AG09309 (cell line): ENCODE measurements at places on chromosomes 7 and 10.

DNA sequence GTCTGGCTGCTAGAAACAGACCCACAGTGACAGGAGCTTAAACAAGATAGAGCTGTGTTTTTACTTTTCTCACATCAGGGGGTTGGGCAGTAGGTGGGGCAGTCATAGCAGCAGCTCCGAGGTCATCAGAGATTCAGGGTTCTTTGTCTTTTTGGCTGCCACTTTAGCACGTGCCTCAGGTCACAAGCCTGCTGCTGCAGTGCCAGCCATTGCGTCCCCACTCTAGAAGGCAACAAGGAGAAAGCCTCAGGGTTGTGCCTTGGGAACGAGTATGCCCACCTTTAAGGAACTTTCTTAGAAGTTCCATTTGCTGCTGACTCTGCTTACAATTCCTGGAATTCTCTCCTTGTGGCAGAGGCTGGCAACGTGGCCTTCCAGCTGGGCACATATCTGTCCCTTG, 660.7 kb upstream of the FOXK1 start:
- DNase-seq, result no peak

GRCh38 chr10:103576862-103577261, 83.4 kb downstream of the NEURL1 start:
- no peak for DNase-seq

DNA sequence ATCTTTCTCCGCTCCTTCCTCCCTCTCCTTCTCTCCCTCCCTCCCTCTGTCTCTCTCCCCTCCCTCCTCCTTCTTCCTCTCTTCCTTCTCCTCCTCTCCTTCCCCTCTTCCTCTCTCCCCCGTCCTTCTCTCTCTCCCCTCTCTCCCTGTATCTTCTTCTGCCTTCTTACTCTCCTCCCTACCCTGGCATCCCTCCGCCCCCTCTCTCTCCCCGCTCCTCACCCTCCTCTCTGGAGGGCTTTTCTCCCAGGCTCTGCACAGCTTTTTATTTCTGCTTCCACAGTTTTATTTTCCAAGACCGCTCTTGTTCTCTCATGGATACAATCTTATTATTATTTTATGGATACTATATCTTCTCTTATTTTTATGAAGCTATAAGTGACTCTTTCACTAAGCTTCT, 32.6 kb downstream of the AP5Z1 start:
- DNase-seq, result no peak

DNA sequence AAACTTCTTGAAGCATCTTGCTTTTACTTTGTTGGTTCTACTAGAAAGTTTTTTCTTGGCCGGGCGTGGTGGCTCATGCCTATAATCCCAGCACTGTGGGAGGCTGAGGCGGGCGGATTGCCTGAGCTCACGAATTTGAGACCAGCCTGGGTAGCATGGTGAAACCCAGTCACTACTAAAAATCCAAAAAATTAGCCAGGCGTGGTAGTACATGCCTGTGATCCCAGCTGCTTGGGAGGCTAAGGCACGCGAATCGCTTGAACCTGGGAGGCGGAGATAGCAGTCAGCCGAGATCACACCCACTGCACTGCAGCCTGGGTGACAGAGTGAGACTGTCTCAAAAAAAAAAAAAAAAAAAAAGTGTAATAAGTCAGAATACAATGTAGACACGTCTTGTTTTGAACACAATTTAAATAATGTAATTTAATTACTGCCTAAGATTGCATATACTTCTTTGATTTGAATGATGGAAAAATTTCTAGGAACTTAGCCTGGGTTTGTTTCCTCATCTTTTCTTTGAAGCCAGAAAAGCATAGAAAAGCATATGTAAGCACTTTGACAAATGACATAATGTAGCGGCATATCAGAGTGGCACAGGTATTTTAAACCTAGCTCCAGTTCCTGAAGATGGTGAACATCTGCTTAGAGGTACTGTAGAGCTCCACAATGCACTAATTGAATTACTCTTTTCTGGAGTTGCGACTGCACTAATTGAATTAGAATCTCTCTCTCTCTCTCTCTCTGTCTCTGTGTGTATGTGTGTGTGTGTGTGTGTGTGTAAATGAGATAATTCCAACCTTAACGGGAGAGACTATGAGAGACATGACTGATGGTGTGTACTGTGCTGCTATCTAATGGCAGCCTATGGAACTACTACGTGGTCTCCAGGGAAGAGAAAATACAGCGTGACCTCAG, 87.8 kb downstream of the BTRC start:
- DNase-seq, result peak; percentile 46

GRCh38 chr7:116395141-116395791, 104.3 kb upstream of the CAV2 start:
- peak; percentile 52 for DNase-seq

DNA sequence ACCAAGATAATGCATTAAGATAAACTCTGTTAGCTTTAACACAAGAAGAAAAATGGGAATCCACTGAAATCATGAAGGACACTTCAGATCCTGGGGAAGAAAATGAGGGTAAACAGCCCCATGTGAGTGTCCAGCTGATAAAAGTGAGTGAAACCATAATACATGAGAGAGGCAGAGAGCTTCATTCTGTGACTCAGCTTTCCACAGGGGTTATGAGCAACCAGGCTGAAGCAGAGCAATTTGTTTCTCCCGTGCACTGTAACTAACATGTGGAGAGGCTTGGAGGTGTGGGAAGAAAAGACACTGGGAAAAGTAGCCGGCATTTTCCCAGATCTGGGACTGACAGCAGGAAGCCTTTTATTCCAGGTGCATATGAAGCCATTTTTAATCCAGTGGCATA, 971.7 kb downstream of the ANKRD7 start:
- DNase-seq, result no peak

DNA sequence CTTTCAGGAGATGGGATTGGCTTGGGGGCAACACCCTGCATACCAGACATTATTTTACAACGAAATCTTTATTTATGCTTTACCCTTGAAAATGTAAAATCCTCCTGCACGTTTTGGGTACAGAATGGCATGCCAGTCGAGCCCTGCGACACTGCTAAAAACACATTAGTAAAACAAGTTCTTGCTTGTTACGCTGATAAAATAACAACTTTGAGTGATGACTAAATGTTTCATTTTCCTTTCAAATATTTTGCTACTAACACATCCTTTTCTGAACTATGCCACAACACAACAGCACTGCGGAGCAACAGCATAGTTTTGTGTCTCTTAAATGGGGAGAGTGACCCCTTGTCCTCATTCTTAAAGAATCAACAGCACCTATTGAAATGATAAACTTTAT, 76.0 kb upstream of the SEMA3D start:
- DNase-seq, result no peak

DNA sequence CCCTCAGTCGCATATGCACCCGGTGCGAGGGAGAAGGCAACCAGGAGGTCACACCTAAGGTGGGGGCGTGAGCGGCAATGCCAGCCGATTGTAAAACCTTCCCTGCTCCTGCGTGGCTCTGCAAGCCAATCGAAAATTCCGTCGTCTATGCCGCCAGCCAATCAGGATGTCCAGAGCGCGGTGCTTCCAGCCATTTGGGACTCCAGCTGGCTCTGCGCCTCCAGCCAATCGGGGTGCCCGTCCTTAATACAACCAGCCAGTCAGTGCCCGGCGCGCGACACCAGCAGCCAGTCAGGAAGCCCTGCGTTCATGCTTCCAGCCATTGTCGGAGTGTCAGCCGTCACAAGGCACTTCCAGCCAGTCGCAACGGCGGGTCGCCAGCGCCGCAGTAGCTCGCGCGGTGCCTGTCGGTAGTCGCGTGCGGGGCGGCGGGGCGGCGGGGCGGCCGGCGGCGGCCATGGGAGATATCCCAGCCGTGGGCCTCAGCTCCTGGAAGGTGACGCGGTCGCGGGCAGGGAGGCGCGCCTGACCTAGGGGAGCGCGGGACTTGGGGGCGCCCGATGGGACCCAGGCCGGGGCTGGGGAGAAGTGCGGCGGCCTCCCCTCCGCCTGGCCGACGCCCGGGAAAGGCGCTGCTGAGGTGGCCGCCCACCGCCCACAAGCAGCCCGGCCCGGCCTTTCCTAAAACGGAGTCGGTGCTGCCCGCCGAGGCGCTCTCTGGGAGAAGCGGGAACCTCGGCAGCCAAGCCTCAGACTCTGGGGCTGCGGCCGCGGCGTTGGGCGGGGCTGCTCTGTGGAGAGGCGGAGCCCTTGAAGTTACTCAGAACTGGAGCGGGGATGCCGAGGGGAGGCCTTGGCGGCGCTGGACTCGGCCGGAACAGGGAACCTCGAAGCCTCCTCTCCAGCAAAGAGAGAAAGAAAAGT, at the start of gene AKR1E2:
Gene AKR1E2 (plus strand): TSS at position 340 of the 924 bp plus-strand sequence. CDS start 118 bp downstream, at position 458.
- DNase-seq, result peak; percentile 87

- DNase-seq, result no peak
Observed at GRCh38 chr10:73768881-73769280, 13.0 kb upstream of the CHCHD1 start.

DNA sequence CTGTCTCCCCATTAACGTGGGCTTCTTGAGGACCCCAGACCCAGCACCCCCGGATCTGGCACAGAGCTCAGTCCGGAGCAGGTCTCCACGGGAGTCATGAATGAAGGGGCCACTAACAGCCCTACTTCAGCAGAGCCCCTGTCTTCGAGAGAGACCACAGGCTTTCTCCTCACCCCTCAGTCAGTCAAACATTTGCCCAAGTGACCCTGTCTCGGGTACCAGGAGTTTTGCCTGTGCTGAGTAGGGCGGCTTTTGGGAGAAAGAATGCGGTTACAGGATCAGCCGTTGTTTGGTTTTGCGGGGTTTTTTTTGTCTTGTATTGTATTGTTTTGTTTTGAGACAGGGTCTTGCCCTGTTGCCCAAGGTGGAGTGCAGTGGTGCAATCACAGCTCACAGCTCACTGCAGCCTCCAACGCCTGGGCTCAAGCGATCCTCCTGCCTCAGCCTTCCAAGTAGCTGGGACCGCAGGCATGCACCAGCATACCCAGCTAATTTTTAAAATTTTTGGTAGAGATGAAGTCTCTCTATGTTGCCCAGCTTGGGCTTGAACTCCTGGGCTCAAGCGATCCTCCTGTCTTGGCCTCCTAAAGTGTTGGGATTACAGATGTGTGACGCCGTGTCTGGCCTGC, 16.5 kb downstream of the ADAP1 start:
- DNase-seq, result no peak

DNA sequence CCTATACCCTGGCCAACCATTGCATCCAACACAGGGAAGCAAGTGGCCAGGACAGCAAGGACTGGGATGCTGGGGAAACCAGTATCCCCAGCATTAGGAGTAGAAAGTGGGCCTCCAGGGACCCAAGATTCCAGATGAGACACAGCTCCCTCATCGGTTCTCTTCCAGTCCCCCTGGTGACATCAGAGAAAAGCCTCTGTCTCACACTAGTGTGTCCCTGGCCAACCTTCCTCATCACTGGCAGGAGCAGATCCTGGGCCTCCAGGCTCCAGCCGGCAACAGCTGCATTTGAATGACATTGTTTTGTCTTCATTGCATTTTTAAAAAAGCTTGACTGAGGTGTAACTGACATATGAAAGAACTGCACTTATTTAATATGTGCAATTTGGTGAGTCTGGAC, 177.3 kb upstream of the LYZL2 start:
- DNase-seq, result no peak

DNA sequence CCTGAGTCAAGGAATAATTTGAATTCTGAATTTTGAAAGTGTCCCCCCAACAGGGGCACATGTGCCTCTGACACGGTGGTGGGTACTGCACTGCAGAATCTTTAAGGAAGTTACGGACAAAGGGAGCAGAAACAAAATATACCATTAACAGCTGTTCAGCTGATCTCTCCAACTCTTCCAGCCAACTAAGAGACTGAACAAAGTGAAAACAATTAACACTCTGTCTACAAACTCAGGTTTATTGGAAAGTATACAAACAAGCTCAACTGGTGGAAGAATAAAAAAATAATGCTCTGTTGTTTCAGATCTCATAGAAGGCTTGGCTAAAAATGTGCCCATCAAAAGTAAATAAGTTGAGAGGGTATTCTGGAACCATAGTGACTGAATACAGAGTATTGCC, 34.4 kb downstream of the ASB4 start:
- DNase-seq, result no peak

DNA sequence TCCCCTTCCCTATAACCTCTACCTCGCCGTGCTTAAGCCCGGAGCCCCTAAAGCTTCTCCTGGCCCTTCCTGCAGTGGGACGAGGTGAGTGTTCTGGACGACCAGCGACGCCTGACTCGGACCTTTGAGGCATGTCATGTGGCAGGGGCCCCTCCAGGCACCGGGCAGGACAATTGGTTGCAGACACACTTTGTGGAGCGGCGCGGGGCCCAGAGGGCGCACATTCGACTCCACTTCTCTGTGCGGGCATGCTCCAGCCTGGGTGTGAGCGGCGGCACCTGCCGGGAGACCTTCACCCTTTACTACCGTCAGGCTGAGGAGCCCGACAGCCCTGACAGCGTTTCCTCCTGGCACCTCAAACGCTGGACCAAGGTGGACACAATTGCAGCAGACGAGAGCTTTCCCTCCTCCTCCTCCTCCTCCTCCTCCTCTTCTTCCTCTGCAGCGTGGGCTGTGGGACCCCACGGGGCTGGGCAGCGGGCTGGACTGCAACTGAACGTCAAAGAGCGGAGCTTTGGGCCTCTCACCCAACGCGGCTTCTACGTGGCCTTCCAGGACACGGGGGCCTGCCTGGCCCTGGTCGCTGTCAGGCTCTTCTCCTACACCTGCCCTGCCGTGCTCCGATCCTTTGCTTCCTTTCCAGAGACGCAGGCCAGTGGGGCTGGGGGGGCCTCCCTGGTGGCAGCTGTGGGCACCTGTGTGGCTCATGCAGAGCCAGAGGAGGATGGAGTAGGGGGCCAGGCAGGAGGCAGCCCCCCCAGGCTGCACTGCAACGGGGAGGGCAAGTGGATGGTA, 9.2 kb downstream of the EPHB6 start:
- DNase-seq, result no peak

GRCh38 chr7:44634839-44635591, 28.6 kb downstream of the OGDH start:
- DNase-seq, result no peak

DNA sequence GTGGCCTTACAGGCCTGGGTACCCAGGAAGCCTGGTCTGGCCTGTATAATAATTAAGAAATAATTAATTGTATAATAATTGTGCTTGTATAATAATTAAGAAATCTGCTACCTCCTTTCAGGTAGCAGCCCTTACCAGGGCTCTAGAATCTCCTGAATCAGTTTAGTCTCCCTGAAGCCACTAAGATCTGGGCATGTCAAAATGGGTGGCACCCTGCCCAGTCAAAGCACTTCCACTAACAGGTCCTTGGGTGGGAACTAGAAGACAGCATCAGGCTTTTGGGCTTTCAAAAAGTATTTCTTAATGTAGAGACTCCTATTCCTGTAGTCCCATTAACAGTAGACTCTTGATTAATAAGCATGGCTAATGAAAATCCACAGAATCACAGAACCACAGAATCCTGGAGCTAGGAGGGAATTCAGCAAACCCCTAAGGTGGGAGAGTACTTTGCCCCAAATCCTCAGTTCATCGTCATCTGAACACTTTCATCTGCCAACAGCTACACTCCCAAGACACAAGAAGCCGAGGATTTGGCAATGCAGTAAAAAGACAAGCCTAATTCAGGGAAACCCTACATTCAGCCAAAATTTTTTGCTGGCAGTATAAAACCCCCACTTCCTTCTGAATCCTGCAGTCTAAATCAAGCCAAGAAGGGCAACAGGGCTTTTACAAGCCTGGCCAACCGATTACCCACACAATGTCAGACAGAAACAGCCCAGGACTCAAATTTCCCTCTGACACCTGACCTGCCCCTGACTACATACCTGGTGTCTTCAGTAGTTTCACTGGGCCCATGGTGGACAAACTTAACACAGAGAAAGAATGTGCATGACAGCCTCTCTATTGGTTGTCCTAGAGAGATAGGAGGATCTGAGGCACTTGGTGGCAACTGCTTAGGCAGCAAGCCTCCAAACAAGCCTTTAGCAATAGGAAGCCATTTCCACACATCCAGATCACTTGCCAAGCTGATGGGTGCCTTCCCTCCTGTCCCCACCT, 5.9 kb upstream of the IL6 start:
- no peak for DNase-seq

- no peak for DNase-seq
Observed at GRCh38 chr10:10500937-10501336, 516.7 kb upstream of the CELF2 start.
